ENCODE measurements at places on chromosomes 5 and 9.

GRCh38 chr5:989961-990530 lies 18.6 kb upstream of the NKD2 start:
- no peak for DNase-seq

GRCh38 chr5:174139623-174140022 lies 94.1 kb downstream of the NSG2 start:
- no peak for DNase-seq

DNA sequence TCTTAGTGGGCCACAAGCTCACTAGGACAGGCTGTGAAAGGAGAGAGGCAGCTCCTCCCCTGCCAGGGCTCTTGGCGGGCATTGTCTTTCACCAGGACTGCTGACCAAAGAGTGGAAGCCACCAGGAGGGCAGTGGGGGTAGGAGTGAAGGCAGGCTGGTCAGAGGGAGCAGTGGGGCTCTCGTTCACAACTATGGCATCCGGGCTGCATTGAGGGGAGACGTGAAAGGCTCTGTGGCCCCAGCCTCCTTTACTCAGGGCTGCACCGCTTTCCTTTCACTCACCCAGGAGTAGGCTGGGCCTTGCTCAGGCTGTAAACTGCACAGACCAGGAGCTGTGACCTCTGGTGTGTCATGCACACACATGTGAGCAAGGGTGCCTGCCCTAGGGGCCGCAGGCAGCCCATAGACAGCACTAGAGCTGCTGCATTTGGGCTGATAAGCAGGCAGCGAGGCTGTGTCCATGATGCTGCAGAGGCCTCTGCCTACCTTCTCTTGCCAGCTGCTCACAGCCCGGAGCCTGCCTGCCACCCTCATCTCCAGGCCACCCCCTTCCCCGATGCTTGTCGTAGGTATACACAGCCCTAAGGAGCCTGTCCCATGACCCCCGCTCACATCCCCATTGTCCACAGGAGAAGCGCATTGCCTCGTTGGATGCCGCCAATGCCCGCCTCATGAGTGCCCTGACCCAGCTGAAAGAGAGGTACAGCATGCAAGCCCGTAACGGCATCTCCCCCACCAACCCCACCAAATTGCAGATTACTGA lies 130.4 kb downstream of the DAB2IP start:
- DNase-seq: no peak

GRCh38 chr5:104793755-104794080 lies 1231.1 kb upstream of the NUDT12 start:
- no peak for DNase-seq

- no peak for DNase-seq
These were observed 35.6 kb downstream of the PTTG1 start for GRCh38 chr5:160457252-160457651.

DNA sequence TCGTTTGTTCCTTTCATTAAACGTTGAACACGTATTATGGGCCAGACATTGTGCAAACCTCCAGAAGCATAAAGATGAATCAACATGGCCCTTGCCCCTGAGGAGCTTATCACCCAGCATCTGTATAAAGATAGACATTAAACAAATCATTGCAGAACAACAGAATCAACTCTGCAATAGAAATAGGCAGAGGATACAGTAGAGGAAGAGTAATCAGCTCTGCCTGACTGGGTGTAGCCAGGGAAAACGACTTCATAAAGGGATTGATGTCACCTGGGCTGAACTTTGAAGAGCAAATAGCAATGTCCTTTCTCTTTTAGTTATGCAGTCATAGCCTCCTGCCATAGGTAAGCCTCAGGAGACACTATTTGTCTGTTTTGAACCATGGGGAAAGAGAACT lies 13.4 kb downstream of the RGS7BP start:
- no peak for DNase-seq

- no peak for DNase-seq
These were observed 40.3 kb upstream of the GNE start for GRCh38 chr9:36298566-36298965.

DNA sequence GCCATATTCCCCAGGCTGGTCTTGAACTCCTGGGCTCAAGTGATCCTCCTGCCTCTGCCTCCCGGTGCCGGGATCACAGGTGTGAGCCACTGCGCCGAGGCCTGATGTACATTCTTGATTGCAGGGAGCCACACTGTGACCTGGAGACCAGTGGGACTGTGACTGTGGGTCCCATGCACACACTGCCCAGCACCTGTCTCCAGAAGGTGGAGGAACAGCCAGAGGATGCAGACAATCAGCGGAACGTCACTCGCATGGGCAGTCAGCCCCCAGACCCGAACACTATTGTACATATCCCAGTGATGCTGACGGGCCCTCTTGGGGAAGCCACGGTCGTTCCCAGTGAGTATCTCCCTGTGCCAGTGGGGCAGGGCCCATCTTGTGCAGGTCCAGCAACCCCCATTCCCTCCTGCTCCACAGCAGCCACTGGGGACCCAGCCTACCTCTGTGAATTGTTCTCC lies 147.3 kb downstream of the CACNA1B start:
- DNase-seq: no peak

- peak; percentile 26 for DNase-seq
These were observed 26.8 kb upstream of the TNFAIP8 start for GRCh38 chr5:119328753-119329602.

GRCh38 chr9:18040327-18040726 lies 433.6 kb upstream of the ADAMTSL1 start:
- DNase-seq: no peak

DNA sequence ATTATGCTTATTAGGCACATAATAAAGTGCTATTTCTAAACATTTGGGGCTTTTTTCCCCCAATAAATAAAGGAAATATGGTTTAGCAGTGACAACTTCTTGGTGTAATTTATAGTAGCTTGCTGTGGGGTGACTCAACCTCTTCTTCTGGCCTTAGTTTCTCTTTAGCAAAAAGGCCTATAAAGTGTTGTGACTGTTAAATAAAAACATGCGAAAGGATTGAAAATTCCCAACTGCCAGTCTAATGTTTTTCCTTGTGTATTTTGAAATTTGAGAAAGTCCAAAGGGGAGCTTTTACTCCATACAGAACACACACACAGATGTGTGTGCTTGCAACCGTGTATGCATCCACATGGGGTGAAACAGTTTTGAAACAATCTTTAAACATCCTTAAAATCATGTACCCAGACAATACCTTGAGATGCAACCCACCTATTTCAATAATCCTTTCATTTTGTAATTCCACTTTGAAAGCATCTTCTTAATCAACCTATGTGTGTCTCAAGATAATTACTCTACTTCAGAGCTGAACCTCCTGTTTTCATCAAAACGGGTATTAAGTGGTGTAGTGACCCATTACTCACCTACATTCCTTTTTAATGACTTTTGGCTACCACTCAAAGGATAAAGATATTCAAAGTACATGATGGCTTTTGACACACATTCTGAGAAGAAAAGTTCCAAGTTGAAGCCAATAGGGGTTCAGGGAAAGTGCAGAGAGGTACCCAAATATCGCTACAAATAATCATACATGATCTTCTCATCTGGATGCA lies 123.8 kb downstream of the DROSHA start:
- no peak for DNase-seq

GRCh38 chr5:32076699-32077695 lies 97.1 kb downstream of the GOLPH3 start:
- peak; percentile 43 for DNase-seq

DNA sequence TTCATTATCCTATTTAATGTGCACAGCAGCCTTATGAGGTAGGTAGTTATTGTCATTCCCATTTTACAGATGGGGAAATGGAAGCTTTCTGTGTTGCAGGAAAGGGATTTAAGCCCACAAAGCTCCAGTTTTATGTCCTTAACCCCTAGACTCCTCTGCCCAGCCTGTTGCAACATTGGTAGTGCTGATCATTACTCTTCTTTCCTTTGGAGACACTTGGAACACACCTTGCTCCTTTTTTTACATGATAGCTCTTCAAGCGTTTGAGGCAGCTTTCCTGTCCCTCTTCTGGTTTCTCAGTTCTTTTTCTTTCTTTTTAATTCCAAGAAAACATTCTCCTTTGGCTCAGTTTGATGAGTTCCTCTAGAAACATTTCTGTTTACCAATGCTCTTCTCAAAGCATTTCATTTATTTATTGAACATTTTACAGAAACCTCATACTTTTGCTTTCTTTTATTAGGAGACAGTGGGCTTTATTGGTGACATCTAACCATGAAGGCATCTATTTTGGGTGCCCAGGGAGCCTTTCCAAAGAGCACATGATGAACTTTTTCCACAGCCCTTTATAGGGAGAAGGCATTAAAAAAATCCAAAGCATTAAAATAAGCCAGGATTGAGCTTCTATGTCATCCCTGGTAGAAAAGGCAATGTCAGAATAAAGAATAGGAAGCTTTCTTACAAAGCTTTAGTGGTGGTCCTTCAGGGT lies 218.0 kb downstream of the TMEM38B start:
- DNase-seq: no peak

DNA sequence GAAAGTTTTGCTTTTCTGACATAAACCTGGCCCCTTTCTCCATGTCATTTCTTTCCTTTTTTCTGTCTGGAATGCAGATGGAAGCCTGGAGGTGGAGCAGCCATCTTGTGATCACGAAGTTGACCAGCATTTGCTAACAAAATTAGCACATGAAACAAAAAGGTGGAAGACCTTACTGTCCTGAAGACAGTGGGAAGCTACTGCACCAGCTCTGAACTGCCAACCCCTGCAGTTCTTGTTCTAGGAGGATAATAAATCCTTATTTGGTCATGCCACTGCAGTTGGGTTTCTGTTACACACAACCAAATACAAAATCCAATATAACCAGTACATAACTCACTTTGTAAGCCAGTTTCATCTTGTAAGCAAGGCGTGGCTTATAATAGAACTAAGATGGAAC lies 249.4 kb upstream of the TBCA start:
- DNase-seq: no peak

DNA sequence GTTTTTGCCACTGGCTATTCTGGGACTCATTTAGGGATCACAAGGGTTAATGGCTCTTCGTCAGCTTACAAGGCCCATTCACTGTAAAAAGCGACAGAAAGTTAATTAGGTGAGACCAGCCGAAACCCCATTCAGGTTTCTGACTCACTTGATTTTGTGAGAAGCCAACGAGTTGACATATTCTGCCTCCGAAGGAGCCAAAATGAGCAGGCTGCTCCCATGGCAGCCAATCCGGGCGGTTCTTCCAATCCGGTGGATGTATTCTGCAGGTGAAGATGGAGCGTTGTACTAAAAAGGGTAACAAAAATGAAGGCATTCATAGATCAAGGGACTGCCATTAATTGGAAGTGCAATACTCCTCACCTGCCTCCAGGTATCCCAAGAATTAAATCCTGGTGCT lies 39.7 kb downstream of the DDX31 start:
- DNase-seq: no peak

GRCh38 chr9:20262611-20263010 lies 359.7 kb downstream of the MLLT3 start:
- no peak for DNase-seq

- no peak for DNase-seq
These were observed 3.5 kb upstream of the LRRC14B start for GRCh38 chr5:187617-188451.

GRCh38 chr5:11822598-11822997 lies 81.6 kb downstream of the CTNND2 start:
- DNase-seq: no peak

- DNase-seq: no peak
These were observed 100.5 kb downstream of the XRCC4 start for GRCh38 chr5:83177803-83178202.

GRCh38 chr9:120882935-120883607 lies 6.1 kb upstream of the PHF19 start:
- DNase-seq: no peak

- DNase-seq: no peak
These were observed 20.8 kb upstream of the ZNF354A start for GRCh38 chr5:178751286-178751685.

GRCh38 chr5:14415698-14416074 lies 165.9 kb upstream of the OTULINL start:
- no peak for DNase-seq

- DNase-seq: no peak
These were observed 406.4 kb downstream of the HTR1A start for GRCh38 chr5:63555874-63556273.

DNA sequence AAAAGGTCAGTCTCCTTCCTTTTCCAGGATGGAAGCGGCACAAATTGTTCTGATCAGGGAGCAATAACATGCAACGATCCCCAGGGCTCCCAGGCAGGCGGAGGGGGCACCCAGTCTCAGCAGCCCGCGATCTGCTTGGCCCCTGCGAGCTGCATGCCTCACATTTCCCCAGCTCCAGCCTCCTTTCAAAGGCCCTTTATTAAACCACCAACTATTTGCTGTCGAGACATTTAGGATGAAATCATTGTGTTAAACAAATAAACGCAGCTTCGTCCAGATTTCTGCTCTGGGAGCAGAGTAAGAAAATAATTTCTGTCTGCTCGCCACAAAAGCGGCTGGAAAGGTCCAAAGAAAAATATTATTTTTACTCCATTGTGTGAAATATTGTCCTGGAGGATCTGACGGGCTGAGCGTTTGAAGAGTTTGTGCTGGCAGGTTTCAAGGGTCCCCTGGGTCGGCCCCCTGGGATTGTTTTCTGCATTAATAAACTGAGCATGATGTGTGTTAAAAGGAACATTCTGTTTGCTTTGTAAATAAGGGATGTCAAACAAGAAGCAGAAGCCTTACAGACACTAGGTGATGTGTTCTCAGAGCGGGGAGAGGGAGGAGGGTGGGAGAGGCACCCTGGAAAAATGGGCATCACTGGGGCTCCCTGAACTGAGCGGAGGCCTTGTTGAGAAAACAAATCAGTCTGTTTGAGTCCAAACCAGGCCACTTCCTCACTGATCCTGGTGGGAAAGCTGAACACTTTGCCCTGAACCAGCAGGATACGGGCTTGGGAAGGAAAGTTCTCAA lies 110.1 kb downstream of the FOXD1 start:
- DNase-seq: peak; percentile 59
